ENCODE measurements at places on chromosomes 12 and 14.
A peak's percentile ranks its signal among the peaks of the same experiment; 100 is the strongest.

- DNase-seq: no peak
Observed at GRCh38 chr14:95756751-95757150, 42.8 kb upstream of the TCL1A start.

DNA sequence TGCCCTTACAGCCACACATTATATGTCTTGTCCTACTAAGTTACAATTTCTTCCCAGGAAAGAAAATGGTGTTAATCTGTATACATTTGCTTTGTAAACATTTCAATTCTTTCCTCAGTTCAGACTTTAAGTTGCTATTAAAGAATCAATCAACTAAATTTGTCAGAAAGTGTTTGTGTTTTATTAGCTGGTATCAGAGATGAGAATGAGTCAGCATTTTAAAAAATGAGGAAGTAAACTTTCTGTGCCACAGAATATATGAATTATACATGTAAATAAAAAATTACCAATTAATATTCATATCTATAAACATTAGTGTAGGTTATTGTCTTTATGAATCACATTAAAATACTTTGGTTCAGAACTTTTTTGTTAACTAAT lies 82.0 kb downstream of the LMO3 start:
- no peak for DNase-seq

DNA sequence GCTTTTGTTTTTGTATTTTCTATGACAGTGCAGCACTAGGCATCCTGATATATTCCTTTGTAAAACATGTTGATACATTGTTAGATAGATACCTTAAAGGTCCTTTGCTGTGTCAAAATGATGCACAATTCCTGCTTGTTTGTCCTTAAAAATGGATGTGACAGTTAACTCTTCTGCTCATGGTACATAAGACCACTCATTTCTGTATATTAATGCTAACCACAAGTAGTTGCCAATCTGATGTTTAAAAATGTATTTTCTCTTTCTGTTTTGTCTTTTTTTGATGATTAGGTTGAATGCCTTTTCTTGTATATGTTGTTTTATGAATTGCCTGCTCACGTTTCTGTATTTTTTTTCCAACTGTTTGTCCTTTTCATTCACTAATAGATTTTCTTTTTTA lies 35.1 kb downstream of the ATF7IP start:
- DNase-seq: no peak

DNA sequence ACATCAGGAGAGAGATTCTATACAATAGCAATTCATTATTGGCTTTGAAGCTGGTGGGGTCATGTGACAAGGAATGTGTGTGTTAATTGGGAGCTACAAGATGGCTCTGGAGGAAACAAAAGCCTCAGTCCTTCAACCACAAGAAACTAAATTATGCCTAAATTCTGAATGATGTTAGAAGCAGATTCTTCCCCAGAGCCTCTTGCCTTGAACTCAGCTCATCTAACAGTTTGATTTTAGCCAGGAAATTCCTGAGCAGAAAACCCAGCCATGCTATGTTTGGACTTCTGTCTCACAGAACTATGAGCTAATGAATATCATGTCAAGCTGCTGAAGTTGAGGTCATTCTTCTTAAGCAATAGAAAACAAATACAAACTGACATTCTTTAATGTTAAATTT lies 274.7 kb downstream of the SLC6A15 start:
- no peak for DNase-seq

GRCh38 chr14:104389326-104390220 lies 190.0 kb upstream of the C14orf180 start:
- DNase-seq: no peak

DNA sequence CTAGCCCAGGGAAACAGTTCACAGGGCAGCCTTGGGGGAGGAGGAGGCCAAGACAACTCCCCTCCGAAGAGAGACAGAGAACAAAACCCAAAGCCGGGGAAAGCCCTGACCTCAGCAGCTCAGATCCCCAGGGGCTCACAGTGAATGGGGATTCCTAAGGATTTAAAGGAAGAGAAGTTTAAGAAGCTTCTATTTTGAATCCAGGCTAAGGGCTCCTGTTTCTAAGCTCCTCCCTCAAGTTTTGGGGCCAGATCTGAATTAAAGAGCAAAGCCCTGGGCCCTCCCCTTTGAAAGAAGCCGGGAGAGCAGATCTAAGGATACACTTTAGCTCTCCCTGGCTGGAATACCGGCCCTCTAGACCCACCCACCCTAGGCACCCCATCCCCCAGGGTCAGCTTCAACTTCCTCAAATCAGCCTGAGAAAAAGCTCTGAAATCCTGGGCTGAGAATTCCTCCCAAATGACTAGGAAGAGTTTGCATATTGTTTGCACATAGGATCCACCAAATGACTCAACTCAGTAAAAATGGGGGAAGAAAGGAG lies 3.9 kb downstream of the KDM2B start:
- DNase-seq: peak; percentile 95

DNA sequence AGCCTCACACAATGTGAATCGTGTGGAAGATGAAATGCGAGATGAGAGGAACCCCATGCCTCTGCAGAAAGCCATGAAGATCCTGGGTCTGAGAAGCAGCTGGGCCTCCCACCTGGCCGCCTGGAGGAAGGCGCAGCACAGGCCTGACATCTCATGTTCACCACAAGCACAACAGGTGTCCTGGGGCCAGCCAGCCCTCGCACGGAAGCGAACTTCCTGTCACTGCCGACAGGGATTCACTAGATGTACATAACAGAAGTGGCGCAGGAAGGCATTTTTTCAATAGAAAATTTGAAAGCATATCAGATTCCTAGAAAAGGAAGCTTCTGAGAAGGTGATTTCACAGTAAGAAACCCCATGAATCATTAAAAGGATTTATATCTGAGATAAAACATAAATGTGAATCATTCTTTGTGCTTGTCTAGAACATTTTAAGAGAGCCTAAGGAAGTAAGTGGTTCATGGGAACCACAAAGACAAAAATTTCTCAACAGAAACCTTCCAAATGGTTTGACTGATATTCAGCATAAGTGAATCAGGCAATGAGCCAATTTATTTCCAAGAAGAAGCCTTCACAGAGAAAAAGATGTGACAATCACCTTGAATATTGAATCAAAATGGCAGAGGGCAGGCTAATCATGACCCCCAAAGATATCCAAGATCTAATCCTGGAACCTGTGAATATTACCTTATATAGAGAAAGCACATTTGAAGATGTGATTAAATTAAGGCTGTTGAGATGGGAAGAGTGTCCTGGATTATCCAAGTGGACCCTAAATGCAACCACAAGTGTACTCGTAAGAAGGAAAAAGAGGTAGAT lies 311.9 kb downstream of the DUSP6 start:
- no peak for DNase-seq

- no peak for DNase-seq
Observed at GRCh38 chr12:68529869-68530268, 80.8 kb upstream of the RAP1B start.

DNA sequence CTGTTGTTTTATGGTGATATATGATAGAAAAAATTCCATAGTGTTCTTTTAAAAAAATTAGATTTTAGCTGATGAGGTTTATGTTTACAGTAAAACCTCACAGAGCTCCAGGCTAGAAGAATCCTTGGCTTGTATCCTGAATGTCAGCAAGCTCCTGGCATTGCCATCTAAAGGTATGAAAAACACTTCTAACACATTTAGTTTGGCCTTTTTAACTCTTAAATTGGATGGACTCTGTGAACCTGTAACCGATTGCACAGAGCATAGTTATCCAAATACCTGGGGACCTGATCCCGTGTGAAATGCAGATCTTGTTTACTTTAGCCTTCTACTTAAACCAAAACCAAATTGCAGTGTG lies 241.1 kb upstream of the DCN start:
- DNase-seq: no peak

GRCh38 chr14:95523815-95524448 lies 7.5 kb upstream of the SYNE3 start:
- DNase-seq: no peak

GRCh38 chr14:75246546-75247285 lies 31.9 kb upstream of the FOS start:
- no peak for DNase-seq

DNA sequence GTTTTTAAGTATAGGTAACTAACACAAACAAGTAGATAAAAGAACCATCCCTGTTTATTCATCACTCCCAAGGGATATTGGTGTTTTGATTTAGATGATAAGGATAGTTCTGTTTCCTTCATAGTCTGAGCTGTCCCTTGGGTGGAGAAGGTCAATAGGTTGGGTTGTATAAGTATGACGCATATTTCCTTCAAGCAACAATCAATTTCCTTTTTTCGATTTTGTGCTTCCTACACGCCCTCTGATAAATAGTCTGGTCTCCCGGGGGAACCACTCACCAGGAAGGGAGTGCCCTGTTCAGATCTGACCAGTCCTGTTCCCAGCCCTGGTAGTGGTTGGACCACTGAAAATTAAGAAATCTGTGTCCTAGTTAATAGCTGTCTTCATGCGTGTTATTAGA lies 378.8 kb upstream of the FAR2 start:
- no peak for DNase-seq

DNA sequence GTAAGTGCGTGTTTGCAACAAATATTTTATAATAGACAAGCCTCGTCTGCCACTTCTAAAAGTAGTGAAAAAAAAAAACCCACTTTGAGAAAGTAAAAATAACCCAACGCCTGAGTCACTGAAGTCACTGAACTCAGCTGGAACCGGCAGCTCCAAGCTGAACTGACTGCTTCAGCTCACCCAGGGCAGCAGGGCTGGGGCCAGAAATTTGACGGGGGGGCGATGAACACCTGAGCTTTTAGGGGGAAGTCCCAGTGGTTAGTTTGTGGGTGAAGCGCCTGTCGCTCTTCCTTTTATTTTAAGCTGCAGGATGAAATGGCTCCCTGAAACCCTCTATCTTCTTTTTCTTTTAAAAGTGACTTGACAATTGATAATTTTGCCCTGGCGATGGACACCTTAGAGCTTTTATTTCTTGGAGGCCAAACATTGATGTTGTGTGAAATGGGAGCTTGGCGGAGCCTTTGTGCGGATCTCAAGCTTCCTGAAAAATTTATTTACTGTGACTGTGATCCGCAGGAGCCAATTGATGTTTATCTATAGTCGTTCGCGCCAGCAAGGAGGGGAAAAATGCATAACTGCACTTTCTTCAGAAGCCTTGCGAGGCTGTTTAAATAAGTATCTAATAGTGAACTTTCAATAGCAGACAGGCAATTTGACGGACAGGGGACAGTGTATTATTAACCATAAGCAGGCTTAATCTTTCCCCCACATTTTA lies 173.2 kb upstream of the MYL2 start:
- DNase-seq: no peak

DNA sequence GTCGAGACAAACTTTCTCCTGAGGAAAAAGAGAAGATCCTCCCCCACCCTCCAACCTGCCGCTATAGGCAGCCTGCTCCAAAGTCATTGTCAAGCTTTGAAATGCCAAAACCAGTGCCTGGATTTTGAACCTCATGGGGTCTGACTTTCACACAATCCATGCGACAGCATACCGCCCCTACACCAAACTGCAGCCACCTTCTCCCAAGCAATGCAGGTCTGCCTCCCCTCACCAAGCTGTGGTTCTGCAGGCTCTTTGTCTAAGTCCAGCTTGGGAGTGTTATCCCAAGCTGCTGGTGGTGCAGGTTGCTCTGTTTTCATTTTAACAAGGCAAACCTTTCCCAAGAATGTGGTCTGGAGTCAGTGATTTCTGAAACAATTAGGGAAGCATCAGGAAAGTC lies 12.4 kb downstream of the TBX5 start:
- no peak for DNase-seq

DNA sequence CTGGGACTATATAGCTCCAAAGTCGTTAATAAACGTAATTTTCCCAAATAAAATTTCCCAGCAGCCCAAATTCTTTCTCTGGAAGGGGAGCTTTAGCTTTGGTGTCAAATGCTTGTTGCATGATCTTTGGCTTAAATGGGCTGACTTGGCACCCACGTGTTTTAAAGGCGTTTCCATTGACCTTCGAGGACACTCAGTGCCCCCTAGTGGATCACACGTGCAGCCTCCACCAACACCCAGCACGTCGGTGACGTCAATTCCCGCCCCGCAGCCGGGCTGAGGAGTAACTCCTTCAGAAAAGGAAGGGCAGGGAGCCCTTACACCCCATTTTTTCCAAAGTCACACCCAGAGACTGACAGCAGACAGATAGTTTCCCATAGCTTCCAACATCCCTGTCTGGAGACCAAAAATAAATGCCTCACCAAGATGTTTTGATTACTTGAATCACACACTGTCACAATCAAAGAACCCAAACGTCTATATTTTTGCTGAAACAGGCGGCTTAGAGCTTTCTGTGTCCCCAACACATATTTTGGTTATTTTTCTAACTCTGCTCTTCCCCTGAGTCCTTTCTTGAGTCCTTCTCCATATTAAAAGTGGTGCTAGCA lies 707.9 kb downstream of the AACS start:
- DNase-seq: peak; percentile 48

DNA sequence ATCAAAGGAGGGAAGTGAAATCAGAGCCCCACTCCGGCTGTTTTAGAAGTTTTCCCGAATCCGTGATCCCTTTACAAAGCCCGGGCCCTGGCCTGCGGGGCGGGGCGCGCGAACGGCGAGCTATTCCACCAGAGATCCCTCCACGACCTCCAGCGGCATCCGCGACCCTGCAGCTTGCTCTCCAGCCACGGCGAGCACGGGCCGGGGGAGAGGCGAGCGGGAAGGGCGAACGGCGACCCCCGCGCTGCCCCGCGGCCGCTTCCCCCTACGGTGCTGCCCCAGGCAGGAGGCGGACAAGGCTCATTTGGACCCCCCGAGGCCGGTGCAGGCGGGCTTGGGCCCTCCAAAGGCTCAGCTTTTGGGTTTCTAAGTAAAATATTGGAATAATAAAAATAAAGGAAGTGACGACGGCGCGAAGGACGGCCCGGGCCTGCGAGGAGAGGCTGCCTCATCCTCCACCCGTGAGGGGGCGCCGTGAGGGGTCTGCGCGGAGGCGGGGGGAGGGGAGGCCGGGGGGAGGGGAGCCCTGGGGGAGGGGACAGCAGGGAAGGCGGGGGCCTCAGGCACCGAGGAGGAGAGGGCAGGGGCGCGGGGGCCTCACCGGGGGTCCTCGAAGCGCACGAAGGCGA lies 613 bp downstream of the SRSF9 start:
- no peak for DNase-seq

GRCh38 chr12:105674871-105675699 lies 344.6 kb downstream of the C12orf75 start:
- no peak for DNase-seq

DNA sequence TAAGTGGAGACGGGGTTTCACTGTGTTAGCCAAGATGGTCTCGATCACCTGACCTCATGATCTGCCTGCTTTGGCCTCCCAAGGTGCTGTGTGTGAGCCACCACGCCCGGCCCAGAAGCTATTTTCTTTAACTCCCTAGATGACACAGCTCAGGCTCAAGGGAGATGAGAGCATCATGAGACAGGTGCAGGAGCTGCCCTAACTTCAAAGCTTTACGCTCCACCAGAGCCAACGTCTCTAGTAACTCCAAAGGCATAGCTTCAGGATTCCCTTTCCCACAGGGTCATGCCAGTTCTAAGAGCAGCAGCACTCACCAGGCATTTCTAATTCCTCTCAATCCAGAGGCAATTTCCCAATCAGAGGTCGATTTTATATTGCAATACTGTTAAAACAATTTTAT lies 21.0 kb downstream of the NDUFA12 start:
- DNase-seq: peak; percentile 19

Measured in neural progenitor cell (in vitro differentiated cells).